ENCODE measurements at places on chromosomes 1 and 21.

GRCh38 chr1:193890935-193891334 is 704.5 kb upstream of the B3GALT2 start:
- no peak for DNase-seq

DNA sequence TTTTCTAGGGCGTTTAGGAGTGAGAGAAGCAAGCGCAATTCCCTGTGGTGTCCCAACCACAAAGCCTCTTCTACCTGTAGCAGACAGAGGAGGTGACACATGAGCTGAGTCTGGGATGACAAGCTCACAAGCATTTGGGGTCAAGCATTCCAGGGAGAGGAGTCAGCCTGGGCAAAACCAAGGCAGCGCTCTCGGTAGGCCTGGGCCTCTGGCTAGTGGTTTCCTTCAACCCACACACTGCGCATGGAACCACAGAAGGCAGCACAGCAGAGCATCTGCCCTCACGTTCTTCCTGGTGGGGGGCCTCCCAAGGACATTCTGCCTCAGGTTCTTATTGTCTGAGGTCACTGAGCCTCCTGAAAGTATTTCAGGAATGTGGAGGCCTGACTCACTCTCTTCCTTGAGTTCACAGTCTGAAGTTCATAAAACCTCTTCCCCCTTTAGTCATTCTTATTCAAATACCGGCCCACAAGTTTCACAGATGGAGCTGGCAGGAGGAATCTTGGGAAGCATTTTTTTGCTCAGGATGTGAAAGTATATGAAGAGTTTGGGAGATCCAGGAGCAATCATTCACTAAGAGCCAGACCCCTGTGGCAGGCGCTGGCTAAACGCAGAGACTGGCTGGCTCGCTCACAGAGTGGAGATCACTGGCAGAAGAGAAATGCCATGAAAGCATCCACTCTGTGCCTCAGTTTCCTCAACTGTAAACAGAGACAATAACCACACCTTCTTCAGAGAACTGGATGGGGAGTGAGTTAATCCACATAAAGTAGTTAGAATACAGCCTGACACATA is 26.8 kb downstream of the CCN1 start:
- DNase-seq, result peak; percentile 69

DNA sequence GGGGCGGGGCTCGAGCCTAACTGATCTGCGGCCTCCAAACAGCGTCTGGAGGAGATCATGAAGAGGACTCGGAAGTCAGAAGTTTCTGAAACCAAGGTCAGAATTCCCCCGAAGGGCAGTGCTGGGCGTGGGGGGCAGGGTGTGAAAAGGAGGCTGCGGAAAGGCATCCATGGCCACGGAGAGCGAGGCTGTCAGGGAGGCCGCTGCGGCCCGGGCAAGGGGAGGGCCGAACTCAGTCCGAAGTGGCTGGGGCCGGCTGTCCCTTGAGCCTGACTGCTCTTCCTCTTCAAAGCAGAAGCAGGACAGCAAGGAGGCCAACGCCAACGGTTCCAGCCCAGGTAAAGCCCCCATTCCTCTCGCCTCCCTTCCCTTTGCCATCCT is 23.2 kb downstream of the MAP7D1 start:
- DNase-seq, result no peak

DNA sequence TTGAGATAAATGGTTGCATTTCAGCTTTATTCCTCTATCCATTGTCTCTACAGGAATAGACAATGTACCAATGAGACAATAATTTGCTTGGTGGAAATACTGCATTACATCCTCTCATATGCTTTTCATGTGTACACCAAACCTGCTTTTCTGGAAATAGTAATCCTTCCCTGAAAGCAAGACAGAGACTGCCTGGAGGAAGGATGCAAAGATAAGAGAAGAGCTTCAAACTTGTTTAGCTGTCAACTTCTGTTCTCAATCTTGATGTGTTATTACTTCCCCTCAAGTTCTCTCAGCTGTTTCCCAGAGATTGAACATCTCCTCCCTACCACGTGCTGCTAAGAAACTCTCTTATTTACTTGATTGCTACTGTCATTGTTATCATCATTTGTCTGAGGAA is 1125.4 kb upstream of the TMPRSS15 start:
- DNase-seq, result no peak

DNA sequence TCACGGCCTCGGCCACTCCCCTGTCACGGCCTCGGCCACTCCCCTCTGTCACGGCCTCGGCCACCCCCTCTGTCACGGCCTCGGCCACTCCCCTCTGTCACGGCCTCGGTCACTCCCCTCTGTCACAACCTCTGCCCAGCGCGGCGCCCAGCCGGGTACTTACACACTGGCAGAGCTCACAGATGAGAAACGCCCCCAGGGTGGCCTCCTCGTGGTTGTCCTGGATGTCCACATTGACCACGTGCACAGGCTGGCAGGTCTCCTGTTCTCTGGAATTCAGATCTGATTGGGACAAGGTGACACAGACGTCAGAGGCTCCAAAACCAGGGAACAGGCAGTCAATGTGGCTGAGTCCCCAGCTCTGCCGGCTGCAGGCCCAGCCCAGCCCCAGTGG is 3.3 kb upstream of the TMEM240 start:
- no peak for DNase-seq

DNA sequence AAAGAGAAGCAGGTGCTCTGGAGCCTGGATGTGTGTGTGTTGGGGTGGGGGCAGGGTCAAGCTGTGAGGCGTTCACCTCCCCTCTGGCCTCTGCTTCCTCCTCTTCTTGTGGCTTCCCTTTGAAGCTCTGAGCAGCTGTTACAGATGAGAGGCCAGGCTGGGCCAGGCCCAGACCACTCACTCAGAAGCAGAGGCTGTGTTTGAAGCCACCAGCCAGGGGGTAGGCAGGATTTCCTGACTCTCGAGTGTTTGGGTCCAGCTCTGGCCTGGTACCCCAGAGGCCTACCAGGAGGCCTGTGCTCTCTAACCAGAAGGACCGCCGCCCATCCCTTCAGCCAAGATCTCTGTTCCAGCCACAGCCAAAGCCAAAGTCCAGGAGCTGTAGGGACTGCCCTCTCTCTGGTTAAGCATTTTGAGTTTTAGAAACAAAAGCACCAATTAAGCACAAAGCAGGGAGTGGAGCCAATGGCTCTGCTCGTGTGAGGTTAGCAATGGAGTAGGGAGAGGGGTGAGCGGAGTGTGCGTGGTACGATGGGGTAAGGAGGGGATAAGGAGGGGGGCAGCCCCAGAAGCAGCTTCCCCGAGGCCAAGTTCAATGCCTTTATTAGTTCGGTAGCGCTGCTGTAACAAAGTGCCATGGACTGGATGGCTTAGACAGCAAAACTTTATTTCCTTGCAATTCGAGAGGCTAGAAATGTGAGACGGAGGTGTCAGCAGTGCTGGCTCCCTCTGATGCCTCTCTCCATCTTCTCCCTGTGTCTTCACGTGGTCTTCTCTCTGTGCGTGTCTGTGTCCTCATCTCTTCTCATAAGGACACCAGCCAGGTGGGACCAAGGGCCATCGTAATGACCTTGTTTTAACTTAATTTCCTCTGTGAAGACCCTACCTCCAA is 20.5 kb downstream of the RCSD1 start:
- no peak for DNase-seq
